Suprapubic skin (tissue), 4 donors: ENCODE measurements at places on chromosomes 6 and 20. TPM values are rescaled to one million over a fixed set of nuclear protein-coding genes. Genes with fewer than 3 reads are reported as not detected.

- H3K4me1 ChIP-seq = peaks cover 16% of the 10 kb centered on the region
- DNase-seq = no peak
Observed at GRCh38 chr6:157693867-157694266, 129.2 kb upstream of the SNX9 start.

GRCh38 chr6:85058806-85059205 lies 294.4 kb upstream of the TBX18 start:
- H3K4me1 ChIP-seq = no peaks in the 10 kb centered on the region
- no peak for DNase-seq
- no peak overlapping the region for H3K27ac ChIP-seq
- H3K4me3 ChIP-seq = no peak overlapping the region
- H3K27me3 ChIP-seq = no peaks in the 10 kb centered on the region

- no peaks in the 10 kb centered on the region for H3K36me3 ChIP-seq
- no peak overlapping the region for H3K4me3 ChIP-seq
- H3K4me1 ChIP-seq = peaks cover 7% of the 10 kb centered on the region
- H3K27ac ChIP-seq = no peak overlapping the region
- DNase-seq = no peak
- H3K27me3 ChIP-seq = peaks cover 22% of the 10 kb centered on the region
Observed at GRCh38 chr6:107717781-107718180, 106.3 kb downstream of the SCML4 start.

GRCh38 chr6:156998794-156999330 lies 221.7 kb downstream of the ARID1B start:
- no peak overlapping the region for H3K4me3 ChIP-seq
- no peak overlapping the region for H3K27ac ChIP-seq
- H3K36me3 ChIP-seq = no peaks in the 10 kb centered on the region
- DNase-seq = no peak

- no peak overlapping the region for H3K27ac ChIP-seq
- no peaks in the 10 kb centered on the region for H3K36me3 ChIP-seq
- no peak for DNase-seq
- H3K4me1 ChIP-seq = no peaks in the 10 kb centered on the region
- no peaks in the 10 kb centered on the region for H3K27me3 ChIP-seq
Observed at GRCh38 chr20:3483784-3484183, 13.0 kb downstream of the ATRN start.

DNA sequence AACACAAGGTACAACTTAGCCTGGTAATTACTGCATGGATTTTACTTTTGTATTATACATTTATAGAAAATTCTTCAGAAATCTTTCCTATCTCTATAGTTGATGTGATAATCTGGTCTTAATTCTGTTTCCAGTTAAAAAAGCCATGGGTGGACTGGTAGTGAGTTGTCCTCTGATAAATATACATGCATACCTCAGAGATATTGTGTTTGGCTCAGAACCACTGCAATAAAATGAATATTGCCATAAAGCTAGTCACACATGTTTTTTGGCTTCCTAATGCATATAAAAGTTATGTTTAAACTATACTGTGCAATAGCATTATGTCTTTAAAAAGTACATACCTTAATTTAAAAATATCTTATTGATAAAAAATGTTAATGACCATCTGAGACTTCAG lies 708.6 kb upstream of the MARCKS start:
- no peak overlapping the region for H3K4me3 ChIP-seq
- no peaks in the 10 kb centered on the region for H3K36me3 ChIP-seq
- no peaks in the 10 kb centered on the region for H3K4me1 ChIP-seq
- DNase-seq = no peak
- H3K27ac ChIP-seq = no peak overlapping the region
- no peaks in the 10 kb centered on the region for H3K27me3 ChIP-seq

- no peak overlapping the region for H3K4me3 ChIP-seq
- no peaks in the 10 kb centered on the region for H3K36me3 ChIP-seq
- DNase-seq = no peak
- peaks cover 4% of the 10 kb centered on the region for H3K4me1 ChIP-seq
Observed at GRCh38 chr6:75794954-75795739, 46.1 kb downstream of the MYO6 start.

DNA sequence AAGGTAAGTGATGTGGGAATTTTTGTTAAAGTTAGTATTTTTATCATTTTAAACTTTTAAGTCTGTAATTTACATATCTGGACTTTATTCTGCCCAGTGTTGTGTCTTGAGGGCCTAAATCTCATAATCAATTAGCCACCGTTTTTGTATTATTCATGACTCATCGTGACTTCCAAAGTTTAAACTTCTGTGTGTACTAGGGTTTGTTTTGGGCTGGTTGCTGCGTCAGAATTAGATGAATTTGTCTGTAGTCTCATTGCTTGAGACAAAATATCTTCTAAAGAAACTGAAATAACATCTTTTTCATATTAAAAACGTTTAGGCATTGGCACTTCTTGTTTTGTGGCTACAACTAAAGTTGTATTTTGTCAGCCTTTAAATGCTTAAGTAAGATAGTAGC lies 41.3 kb downstream of the CDYL start:
- no peaks in the 10 kb centered on the region for H3K36me3 ChIP-seq
- no peak for DNase-seq
- H3K27ac ChIP-seq = no peak overlapping the region
- no peak overlapping the region for H3K4me3 ChIP-seq

DNA sequence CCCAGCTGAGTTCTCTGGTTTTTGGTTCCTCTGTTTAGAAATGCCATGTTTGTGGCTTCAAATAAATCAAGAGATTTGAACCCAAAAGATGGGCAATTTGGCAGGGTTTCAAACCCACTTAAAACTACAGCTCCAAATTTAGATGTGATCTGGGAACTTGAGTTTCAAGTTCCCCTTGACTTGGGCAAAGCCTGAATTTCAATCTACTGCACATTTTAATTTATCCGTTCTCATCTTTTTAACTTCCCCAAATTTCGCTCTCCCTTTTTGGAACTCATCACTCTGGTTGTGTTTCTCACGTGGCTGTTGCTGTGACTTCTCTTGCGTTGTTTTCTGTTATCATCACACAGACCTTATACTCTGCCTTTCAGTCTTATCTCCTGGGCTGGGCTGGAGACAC lies 230.9 kb downstream of the CDC5L start:
- H3K27me3 ChIP-seq = no peaks in the 10 kb centered on the region
- no peak for DNase-seq
- H3K4me1 ChIP-seq = no peaks in the 10 kb centered on the region
- H3K36me3 ChIP-seq = no peaks in the 10 kb centered on the region
- H3K27ac ChIP-seq = no peak overlapping the region
- H3K4me3 ChIP-seq = no peak overlapping the region

DNA sequence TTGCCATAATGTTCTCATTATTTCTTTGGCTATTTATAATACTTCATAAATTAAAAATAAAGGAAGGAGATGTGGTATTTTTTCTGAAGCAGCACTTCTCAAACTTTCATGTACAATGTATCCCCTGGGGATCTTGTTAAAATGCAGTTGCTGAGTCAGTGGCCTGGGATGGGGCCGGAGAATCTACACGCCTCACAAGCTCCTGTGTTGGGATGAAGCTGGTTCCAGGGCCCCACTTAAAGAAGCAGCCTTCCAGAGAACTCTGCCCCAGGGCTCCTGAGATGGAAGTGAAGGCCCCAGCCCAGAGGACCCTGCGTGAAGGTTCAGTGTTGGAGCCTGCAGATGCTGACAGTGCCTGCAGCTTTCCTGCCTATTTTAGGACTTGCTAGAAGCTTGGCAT lies 40.1 kb upstream of the SLC23A2 start:
- no peak overlapping the region for H3K27ac ChIP-seq
- no peak overlapping the region for H3K4me3 ChIP-seq

DNA sequence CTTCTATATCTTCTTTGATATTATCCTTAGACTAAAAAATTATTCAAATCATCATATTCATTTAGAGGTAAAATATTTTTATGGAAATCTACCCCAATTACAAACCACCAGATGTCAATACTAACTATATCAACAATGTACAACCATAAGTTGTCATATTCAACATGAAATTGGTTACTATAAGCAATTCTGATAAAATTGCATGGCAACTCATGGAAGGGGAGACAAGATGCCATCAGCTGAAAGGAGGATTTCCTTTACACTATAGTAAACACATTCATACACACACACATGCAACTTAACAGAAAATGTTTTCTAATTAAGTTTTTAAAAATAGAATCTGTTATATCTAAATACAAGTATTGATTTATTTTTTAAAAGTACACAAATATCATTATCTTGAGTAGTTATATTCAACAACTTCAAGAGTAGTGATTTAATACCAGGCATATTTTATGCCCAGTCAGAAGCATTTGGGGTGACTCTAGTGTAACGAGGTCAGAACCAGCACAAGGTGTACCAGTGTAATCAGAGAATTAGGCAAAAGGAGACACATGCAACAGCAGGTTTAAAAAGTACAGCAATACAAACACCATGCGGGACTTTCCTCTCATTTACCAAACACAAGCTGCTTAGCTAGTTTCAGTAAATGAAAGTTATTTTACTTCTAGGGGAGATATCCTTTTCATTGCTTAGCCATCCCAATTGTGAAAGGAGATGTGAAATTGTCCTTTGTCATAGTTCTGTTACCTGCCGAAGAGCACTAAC lies 1.0 kb downstream of the FILIP1 start:
- H3K27ac ChIP-seq = no peak overlapping the region
- no peaks in the 10 kb centered on the region for H3K36me3 ChIP-seq
- peaks cover 3% of the 10 kb centered on the region for H3K4me1 ChIP-seq
- H3K4me3 ChIP-seq = peak overlapping the region; percentile 32
- H3K27me3 ChIP-seq = no peaks in the 10 kb centered on the region

GRCh38 chr6:84003131-84003530 lies 30.4 kb upstream of the MRAP2 start:
- H3K27ac ChIP-seq = no peak overlapping the region
- no peaks in the 10 kb centered on the region for H3K36me3 ChIP-seq
- DNase-seq = no peak
- H3K27me3 ChIP-seq = no peaks in the 10 kb centered on the region
- H3K4me1 ChIP-seq = no peaks in the 10 kb centered on the region
- H3K4me3 ChIP-seq = no peak overlapping the region

DNA sequence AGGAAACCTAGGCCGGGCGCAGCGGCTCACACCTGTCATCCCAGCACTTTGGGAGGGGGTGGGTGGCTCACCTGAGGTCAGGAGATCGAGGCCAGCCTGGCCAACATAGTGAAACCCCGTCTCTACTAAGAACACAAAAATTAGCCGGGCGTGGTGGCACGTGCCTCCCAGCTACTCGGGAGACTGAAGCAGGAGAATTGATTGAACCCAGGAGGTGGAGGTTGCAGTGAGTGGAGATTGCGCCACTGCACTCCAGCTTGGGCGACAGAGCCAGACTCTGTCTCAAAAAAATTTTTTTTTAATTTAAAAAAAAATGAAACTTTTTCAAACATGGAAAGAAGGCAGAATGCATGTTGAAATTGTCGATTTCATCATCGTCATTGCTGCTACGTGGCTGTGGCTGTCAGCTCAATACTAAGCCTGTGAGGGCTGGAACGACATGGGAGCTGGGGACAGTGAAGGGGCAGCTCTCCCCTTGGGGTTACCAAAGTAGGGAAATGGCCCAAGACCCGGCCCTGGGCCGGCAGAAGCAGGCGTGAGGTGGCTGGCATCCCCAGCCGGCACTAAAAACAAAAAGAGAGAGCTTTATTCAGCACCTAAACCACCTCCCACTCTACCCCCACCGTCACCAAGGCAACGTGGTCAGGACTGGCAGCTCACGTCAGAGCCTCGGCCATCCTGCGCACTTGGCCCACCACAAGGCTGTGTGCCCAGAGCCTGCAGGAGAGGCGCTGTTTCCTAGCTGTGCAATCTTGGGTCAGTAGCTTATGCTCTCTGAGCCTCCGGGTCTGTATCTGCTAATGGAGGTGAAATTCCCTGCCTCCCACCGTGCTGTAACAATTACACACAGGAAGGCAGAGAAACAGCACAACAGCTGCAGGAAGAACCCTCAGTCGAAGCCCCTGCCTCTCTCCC lies 30.8 kb downstream of the AGPAT4 start:
- H3K27ac ChIP-seq = peak overlapping the region; percentile 67
- H3K36me3 ChIP-seq = no peaks in the 10 kb centered on the region
- H3K4me3 ChIP-seq = peak overlapping the region; percentile 5
- H3K4me1 ChIP-seq = peaks cover 4% of the 10 kb centered on the region
- no peaks in the 10 kb centered on the region for H3K27me3 ChIP-seq

GRCh38 chr6:41894366-41895299 lies 542 bp downstream of the USP49 start:
- peak overlapping the region; percentile 90 for H3K4me3 ChIP-seq
- peak overlapping the region; percentile 87 for H3K27ac ChIP-seq
- H3K4me1 ChIP-seq = peaks cover 24% of the 10 kb centered on the region
- peak; percentile 67 for DNase-seq

Gene HLA-DRB1
- total RNA-seq = 37.5 TPM

Gene MYLK2
- total RNA-seq = not detected

Gene DUSP15
- total RNA-seq = 1.1 TPM

Gene BMP7
- total RNA-seq = 32.9 TPM

Gene BCAS1
- total RNA-seq = 3.4 TPM

Gene TFAP2D
- total RNA-seq = not detected

Gene PPP1R16B
- 0.87 TPM for total RNA-seq

Gene LY6G6C
- 80.0 TPM for total RNA-seq

Gene THBD
- total RNA-seq = 329 TPM
